ENCODE measurements at places on chromosomes 7 and 10.

DNA sequence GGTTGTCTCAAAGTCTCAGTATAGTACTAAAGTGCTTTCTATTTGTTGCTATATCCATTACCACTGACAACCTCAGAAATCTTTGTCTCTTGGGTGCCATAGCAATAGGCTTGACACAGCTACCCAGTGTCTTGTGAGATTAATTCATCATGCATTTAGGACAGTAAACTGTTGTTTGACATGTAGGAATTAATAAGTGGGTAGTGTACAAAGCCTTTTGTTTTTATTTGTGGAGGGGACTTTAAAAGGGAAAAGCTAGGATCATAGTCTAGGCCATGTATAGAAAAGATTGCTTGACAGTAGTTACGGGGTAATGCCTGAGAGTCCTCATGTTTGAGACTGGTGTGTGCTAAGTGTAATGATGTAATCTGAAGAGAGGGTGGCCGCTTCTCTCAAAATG is 102.6 kb upstream of the AGR3 start:
- no peak for DNase-seq

GRCh38 chr10:123567984-123568739 is 98.0 kb upstream of the GPR26 start:
- no peak for DNase-seq

- no peak for DNase-seq
These were observed 38.2 kb downstream of the SPOCK2 start for GRCh38 chr10:72049969-72050781.

GRCh38 chr7:68440866-68441265 is 1157.4 kb upstream of the AUTS2 start:
- DNase-seq = no peak

DNA sequence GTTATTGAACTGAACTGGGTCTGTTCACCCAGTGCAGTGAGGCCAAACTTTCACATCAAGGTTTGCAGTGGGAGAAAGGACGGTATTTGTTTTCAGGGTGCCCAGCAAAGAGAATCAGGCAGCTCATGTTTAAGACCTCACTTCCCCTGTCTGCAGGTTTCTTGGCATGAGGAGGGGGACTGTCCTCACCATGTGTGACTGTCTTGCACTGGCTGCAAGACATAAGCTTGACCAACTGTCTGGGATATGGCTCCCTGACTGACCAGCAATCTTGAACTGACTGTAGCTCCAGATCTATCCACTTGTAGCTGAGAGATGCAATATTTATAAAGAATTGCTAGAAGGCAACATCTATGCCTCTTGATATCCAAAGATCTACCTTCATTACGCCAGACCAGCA is 39.9 kb downstream of the RAMP3 start:
- DNase-seq = no peak

DNA sequence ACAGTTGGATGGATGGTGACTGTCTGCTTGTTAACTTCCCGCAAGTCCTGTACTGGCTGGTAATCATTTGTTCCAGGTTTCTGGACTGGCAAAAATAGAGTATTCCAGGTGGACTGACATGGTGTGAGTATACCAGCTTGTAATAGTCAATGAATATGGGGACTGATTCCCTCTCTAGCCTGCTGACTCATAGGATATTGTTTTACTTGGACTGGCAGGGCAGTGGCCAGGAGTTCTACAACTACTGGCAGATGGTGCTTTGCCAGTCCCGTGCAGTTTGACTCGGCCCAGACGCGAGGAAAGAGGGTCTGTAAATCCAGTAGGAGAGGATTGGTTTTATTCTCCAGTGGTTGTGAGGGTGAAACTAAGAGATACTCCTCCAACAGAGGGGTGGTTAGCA is 78.0 kb downstream of the PRR15 start:
- no peak for DNase-seq

DNA sequence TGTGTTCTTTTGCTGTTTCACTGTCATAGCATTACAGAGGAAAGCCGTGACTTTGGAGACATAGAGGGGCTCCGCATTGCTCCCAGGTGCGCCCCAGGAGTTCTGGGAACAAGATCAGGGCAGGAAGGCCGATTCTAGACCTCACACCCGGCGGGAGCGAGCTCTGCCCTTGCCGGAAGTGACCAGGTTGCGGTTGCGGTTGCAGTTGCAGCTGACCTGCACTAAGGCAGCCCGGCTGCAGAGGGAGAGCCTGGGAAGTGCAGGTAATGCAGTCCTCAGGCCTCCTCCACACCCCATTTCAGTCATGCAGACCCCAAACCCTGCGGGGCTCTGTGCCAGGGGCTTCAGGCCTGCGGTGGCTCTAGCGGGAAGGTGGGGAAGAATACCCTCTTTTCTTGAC is 130.0 kb upstream of the LANCL2 start:
- no peak for DNase-seq

DNA sequence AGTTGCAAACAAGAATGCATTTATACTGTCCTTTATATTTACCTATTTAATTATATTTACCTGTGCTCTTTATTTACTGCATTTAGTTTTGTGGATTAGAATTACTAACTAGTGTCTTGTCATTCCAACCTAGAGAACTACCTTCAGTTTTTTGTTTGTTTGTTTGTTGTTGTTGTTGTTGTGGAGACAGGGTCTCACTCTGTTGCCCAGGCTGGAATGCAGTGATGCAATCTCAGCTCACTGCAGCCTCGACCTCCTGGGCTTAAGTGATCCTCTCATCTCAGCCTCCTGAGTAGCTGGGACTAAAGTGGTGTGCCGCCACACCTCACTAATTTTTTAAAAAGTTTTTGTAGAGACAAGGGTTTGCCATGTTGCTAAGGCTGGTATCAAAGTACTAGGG is 156.4 kb upstream of the AKR1E2 start:
- no peak for DNase-seq

DNA sequence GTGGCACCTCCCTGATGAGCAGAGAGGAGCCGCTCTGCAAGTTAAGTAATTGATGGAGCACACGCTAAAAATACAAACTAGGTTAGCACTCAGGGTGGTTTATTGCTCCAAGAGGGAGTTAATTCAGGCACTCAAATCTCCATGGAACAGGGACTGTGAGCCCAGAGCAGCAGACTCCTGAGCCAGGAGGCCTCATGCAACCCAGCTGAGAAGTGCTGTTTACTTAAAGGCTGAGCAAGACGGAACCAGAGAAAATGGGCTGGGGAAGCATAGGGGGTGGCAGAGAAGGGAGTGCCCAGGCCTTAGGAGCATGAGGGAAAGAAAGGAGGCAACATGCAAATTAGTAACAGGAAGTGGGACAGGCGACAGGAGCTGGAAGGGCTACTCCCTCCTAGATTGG is 174.1 kb downstream of the KCNMA1 start:
- no peak for DNase-seq

GRCh38 chr10:103479135-103479534 is at the start of gene CALHM3:
Gene CALHM3 (minus strand): TSS chr10:103479240. CDS start chr10:103479032, 208 bp downstream.
- no peak for DNase-seq

GRCh38 chr7:13197501-13197900 is 510.1 kb downstream of the ARL4A start:
- no peak for DNase-seq

GRCh38 chr7:1033546-1034145 is 10.7 kb upstream of the GPR146 start:
- DNase-seq = no peak

Data from activated T-helper 9 cell treated with anti-CD3 and anti-CD28 coated beads, Interleukin-2, amount 50 U/mL, for 16 hours (primary cell).